Activated CD4-positive, alpha-beta T cell treated with anti-CD3 and anti-CD28 coated beads for 4 hours (primary cell): ENCODE measurements at places on chromosomes 16 and 17.

DNA sequence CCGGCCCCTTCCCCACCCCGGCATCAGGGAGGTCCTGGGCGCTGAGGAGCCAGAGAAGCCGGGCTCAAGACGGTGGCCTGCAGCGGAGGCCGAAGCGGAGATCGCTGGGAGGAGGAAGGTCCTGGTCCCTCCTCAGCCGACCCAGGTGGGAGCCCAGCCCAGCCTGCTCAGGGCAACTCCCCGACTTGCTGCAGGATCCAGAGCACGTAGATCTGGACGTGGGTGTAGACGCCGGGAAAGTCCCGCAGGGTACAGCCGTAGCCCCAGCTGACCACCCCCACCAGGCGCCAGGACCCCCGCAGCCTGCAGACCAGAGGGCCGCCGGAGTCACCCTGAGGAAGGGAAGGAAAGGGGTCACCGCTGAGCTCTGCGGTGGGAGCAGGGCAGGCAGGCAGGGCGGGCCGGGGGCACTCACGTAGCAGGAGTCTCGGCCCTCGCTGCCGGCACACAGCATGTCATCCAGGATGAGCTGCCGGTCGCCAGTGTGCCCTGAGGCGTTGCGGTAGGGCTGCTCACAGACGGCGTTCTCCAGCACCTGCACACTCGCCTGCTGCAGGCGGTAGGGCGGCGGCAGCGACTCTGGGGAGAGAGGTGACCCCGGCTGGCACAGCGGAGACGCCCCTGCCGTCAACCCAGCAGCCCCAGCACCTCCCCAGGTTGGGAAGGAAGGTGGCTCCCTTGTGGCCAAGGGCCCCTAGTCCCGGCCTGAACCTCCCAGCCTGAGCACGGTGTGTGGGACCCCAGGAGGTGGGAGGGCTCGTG is 5.4 kb downstream of the TPSD1 start:
- no peak for DNase-seq

DNA sequence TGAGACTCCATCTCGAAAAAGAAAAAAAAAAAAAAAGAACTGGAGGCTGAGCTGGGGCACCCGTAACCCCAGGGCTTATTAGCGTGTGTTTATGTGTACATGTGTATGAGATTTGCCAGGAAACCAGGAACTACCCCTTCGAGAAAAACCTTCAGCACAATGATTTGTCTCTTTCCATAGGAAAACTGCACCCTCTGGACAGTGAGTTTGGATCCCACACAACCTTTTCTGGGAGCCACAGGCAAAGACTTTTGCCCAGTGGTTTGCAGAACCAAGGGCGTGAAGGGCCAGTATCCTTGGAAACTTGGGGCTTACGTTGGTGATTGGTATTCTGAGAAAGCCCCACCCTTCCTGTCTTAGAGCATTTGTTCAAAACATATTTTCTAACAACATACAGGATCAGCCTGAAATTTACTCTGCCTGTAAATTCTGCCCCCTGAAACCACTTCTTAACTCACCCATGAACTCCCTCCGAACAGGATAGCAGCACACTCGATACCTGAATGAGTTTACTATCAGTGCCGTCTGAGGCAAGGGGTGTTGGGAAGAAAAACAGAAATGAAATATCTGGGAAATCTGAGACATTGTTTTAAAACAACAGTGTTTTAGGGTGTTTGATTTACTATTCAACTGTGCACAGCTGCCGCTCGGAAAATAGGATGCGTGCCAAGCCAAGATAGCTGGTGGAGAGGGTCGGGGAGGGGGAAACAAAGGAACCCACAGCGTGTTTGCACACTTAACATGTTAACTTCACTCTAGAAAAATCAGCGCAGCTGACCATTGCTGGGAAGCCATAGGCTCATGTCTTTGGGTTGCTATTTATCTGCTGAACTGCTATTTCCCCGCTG is 40.2 kb upstream of the MAF start:
- no peak for DNase-seq

DNA sequence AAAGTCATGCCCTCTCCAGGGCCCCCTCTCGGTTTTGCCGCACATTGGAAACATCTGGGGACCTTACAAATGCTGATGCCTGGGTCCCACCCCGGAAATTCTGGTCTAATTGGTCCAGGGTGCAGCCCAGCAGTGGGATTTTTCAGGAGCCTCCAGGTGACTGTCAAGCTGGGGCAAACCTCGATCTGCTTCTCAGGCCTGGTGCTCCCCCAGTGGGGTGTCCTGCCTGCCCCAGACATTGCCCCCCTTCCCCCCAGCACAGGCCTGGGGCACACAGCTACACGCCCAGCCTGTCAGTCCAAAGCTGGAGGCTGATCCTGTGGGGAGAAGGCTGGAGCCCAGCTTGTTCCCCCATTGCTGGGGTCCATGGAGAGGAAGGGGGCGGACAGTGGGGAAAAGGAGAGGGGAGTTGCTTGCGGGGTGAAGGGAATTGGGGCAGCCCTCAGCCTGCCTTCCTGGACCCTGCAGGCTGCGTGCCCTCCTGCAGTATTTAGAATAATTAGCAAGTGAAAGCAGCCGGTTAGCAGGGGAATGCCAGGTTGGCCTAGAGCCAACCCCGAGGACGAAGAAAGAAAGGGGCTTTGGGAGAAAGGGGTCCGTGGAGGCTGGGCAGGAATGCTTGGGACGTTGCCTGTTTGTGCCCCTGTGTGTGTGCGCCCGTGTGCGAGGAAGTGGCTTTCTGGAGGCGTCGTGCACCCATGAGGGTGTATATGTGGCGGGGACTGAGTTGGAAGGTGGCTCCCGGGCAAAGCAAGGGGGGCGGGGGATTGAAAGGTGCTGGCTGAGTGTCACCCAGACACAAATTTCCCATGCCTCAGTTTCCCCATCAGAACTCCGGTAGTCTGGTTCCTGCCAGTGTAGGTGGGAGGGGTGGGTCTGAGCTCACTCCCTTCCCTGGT is 5.9 kb downstream of the FOXJ1 start:
- no peak for DNase-seq

DNA sequence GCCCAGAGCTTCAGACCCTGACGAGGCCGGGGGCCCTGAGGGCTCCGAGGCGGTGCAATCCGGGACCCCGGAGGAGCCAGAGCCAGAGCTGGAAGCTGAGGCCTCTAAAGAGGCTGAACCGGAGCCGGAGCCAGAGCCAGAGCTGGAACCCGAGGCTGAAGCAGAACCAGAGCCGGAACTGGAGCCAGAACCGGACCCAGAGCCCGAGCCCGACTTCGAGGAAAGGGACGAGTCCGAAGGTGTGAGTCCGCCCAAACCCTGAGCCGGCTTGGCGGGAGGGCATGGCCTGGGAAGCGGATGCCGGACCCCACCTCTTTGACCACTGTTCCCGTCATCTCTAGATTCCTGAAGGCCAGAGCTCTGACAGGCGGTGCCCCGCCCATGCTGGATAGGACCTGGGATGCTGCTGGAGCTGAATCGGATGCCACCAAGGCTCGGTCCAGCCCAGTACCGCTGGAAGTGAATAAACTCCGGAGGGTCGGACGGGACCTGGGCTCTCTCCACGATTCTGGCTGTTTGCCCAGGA is 4.4 kb downstream of the NOL3 start:
- no peak for DNase-seq

GRCh38 chr16:87491522-87492290 is 1.1 kb downstream of the ZCCHC14 start:
- no peak for DNase-seq

DNA sequence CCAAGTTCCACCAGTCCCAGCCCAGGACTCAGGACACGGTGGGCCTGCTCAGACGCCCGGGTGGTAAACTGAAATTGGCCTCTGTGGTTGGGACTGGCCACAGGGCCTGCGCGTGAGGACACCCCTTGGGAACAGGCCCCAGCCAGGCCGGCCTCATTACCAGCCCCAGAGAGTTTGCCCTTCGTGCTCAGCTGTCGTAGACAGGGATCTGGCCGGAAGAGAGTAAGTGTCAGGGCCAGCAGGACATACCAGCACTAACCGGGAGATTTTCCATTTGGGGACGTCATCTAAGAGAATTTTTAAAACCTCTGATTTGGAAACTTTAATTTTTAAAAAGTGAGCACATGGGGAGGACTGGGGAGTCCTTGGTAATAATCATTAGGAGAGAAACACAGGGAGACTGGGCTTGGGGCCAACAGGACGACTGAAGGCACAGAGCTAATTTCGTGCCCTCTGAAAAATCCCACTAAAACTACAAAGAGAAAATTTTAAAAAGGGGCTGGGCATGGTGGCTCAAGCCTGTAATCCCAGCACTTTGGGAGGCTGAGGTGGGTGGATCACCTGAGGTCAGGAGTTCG is 2.4 kb upstream of the RBFOX3 start:
- DNase-seq = no peak

DNA sequence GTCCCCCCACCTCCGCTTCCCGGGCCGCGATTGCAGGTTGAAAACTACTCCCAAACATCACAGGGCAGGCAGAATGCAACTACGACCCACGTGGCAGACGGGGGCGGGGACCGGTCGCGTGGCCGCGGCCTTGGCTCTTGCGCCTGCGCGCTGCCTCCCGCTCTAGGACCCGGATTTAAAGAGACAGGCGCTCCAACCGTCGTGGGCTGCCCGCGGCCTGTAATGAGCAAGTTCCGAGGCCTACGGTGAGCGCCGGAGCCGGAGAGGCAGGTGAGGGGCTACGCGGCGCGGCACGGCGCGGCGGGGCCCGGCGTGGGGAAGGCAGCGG is at the start of gene LIG3:
LIG3 (plus strand) TSS at position 160 of the 328 bp plus-strand sequence. CDS start 2,494 bp downstream, outside the sequence.
- DNase-seq = peak; percentile 95

DNA sequence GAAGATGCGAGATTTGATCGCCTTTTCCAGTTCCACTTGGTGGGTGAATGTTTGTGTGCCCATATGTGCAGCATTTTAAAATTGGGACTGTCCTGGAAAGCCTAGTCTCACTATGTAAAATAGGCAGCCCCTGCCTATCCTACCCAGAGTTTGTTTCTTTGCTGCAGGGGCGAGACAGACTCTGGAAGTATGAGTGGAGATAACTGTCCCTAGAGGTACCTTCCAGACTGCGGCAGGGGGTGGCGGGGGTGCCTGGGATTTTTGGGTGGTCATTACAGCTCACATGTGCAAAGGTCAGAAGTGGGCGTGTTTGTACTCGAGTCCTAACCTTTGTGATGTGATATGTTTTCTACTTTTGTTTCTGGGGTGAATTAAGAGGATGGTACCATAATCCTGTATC is 36.6 kb downstream of the MPRIP start:
- DNase-seq = no peak

DNA sequence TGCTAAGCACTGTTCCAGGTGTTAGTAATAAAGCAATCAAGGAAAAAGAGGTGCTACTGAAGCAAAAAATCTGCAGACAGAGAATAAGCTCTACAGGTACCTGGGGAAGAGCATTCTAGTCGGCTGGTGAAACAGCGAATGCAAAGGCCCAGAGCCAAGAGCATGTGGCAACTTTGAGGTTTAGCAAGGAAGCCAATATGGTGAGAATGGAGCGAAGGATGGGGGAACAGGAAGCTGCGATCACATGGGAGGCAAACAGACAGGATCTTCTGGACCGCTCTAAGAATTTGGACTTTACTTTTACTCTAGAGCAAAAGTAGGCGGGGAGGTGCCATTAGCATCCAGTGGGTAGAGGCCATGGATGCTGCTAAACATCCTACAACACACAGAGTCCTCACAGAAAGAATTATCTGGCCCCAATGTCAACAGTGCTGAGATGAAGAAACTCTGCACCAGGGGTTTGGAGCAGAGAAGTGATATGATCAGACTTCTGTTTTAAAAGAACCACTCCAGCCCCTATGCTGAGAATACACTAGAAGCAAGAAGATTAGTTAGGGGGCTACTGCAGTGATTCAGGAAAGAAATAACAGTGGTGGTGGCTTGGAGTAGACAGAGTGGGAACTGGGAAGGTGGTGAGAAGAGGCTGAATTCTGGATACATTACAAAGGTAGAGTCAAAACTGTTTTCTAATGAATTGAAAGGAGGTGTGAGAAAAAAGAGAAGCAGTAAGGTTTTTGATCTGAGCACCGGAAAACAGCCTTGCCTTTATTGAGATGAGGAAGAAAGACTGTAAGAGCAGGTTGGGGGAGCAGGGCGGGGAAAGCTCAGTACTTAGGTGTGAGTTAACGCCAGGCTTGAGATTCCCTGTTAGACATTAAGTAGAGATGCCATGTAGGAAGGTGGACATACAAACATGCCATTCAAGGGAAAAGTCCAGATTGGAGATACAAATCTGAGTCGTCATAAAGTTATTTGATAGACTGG is 11.0 kb downstream of the EFTUD2 start:
- no peak for DNase-seq

DNA sequence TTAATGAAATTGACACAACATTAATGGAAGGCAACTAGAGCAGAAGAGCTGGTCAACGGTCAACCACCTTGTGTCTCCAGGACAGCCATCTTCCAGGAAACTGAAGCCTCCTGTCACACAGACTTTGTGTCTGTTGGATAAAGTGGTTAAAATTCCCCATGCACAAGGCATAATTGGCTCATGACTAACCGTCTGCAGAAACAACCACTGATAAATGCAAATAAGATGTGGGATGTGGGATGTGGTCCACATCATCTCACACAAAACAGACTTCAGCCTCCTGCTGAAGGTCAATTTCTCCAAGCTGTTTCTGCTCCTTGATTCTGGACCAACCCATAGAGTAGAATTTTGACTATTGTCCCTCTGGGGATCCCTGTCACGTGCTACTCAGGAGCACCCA is 26.9 kb upstream of the XYLT1 start:
- DNase-seq = no peak

- no peak for DNase-seq
Observed at GRCh38 chr16:30885196-30885595, 8.7 kb downstream of the BCL7C start.

GRCh38 chr17:1999557-2000251 is 25.4 kb downstream of the RTN4RL1 start:
- DNase-seq = no peak

DNA sequence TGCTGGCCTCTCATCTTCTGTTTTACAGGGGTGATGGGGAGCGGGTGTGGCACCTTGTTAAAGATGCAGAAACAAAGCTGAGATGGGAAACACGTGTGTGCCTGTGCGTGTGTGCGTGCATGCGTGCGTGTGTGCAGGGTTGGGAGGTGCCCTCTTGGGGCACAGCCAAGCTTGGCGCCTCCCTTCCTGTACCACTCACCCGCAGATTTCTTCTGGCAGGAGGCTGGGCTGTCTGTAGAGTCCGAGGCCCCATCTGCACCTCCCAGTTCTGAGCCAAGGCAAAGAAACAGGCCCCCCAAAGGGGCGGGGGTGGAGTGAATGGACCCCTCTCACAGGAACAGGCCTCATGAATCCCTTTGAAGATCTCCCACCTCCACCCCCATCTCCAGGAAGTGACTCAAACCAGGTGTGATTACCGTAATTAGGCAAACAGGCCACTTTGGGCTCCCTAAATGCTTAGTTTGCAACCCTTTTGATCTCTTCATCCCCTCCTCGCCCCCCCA is 20.9 kb downstream of the TNS4 start:
- DNase-seq = peak; percentile 72
